ENCODE measurements at places on chromosomes 1 and 21.

- no peak for DNase-seq
Measured at GRCh38 chr21:31992391-31992790, 119.6 kb downstream of the HUNK start.

- peak; percentile 71 for DNase-seq
Measured at GRCh38 chr1:54335011-54335754, 71.0 kb downstream of the SSBP3 start.

DNA sequence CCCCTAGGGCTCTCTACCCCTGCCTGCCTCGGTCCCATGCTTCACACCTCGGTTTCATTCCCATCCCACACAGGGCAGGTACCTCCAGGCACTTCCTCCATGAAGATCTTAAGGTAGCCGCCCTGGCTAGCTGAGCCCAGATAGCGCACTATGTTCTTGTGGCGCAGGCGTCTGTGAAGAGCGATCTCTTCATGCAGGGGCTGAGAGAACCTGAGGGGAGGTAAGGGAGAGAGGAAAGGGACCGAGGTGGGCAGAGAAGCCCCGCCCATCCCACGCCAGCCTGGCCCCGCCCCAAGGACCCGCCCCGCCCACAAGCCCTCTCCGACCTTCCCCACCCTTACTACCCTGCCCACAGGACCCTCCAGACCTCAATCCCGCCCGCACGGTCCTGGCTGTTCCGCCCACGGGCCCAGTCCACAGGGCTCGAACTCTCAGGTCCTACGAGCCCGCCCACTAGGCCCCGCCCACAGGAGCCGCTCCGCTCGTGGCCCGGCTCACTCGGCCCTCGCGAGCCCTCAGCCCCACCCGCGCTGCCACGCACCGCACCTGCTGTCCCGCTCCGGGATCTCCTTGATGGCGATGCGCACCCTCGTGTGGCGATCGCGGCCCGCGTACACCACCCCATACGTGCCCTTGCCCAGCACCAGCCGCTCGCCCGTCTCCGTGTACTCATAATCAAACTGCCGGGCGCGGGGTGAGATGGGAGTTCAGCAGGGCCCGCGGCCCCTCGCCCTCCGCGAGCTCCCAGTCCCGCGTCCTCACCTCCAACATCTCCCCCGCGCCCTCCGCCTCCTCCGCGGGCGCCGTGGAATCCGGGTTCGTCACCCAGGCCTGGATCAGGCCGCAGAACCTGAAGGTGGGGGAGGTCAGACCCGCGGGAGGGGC, 6.4 kb downstream of the MAP3K6 start:
- peak; percentile 78 for DNase-seq

DNA sequence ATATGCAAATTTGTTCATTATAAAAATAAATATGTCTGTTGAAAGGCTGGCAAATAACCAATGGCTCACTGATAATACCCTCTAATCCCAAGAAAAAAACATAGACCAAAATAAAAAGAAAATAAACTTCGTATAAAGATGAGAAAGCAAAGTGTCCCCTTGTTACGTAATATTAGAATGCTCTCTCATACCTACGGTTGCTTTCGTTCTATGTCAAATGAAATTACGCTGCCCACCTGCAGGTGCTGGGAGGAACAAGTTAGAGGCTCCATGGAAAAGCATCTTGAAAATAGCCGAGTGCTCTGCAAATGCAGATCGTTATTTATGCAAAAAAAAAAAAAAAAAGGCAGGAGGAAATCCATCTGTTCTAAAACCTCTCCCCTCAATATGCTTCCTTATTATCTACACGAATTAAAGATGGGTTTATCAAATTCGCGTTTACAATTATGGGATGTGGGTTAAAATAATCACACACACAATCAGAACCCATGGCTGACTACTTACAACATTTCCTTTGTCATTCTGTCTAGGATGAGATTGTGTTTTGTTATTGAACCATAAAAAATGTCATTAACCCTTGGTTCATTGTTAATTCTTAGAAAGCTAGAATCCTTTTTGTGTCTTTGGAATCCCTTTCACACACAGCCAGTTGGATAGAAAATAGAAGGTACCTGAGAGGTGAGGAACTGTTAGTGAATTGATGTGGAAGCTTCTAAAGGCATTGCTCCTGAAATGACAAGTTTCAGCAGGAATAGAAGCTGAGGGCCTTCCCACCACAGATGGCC, 268.6 kb downstream of the SETD4 start:
- DNase-seq = peak; percentile 88

GRCh38 chr1:211752951-211753486, 77.5 kb downstream of the LPGAT1 start:
- no peak for DNase-seq

GRCh38 chr21:42836767-42837301, 42.5 kb downstream of the WDR4 start:
- no peak for DNase-seq

DNA sequence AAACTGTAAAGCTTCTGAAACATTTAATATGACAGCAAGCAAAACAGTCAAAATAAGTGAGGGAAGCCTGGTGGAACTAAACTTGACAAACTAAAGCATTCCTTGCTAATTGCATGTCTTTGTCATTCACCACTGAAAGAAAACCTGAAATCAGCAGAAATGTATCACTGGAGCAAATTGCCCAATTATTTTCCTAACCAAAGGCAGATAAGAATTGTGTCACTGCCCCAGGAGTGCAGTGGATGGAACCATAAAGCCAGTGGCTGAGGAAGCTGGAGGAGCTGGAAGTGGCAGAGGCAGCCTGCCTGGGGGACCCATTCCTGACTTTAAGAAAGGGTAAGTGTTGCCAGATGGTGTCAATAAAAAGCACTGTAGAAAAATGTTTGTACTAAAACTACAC, 2.7 kb upstream of the SLC30A10 start:
- DNase-seq = peak; percentile 75

- no peak for DNase-seq
Measured at GRCh38 chr1:208221291-208221622, 22.9 kb downstream of the PLXNA2 start.

DNA sequence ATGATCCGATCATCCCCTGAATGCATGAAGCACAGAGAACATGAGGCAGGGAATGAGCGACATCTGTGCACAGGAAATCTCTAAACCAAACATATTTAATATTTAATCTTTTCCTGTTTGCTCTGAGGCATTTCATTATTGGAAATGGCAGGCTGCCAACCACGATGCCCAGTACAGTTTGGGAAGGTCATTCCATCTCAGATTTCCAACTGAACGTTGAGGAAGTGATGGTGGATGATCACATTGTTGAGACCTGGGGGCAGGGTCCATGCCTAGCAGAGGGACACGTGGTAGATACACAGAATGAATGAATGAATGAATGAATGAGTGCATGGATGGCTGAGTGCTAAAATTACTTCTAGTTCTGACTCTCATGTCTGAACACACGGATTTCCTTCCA, 15.9 kb upstream of the FASLG start:
- DNase-seq = peak; percentile 7

DNA sequence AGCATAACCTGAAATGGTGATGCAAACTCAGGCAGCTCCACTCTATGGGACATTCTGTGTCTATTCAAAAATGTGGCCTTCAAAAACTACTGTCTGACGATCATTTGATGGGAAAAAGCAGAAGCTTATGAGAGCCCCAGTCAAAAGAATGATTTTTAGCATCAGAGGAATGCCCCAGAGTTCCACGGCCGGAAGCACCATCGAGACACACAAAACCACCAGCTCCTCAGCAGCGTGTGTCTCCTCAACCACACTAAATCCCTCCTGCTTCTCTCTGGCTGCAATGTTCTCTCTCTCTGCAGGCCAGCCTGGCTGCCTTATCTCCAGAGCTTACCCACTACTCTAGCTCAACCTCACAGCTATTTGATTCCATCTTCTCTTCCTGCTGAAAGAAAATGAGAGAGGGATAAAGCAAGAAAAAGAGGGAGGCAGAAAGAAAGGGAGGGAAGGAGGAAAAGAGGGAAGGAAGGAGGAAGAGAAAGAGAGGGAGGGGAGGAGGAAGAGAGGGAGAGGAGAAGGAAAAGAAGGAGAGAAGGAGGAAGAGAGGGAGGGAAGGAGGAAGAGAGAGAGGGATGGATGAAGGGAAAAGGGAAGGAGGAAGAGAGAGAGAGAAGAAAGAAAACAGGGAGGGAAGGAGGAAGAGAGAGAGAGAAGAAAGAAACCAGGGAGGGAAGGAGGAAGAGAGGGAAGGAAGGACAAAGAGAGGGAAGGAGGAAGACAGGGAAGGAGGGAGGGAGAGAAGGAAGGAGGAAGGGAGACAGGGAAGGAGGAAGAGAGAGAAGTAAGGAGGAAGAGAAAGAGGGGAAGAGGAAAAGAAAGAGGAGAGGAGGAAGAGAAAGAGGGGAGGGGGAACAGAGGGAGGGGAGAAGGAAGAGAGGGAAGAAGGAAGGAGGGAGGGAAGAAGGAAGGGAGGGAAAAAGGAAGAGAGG, 33.5 kb upstream of the LAPTM5 start:
- DNase-seq = no peak

GRCh38 chr1:62304975-62305374, 14.3 kb downstream of the KANK4 start:
- DNase-seq = no peak

GRCh38 chr1:99306644-99307043, 42.4 kb downstream of the PLPPR4 start:
- no peak for DNase-seq

- no peak for DNase-seq
Measured at GRCh38 chr1:233227930-233228465, 67.5 kb downstream of the PCNX2 start.

DNA sequence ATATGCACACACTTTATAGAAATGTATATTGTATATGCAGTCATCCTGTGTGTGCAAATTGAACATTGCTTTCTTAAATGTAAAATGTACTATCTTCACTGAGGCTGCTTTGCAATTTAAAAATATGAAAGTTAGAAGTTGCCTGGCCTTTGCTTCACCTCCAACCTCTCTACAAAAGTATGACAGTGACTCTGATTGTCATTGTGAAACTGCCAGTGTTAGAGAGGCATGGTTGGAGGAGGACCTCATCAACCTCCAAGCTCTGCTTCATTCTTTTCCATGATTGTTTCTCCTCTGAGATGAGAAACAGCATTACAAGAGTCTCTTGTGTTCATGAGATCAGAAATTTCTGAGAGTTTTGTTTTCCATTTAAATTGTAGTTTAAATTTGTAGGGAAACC, 185.5 kb downstream of the ZC3H11B start:
- DNase-seq = no peak

DNA sequence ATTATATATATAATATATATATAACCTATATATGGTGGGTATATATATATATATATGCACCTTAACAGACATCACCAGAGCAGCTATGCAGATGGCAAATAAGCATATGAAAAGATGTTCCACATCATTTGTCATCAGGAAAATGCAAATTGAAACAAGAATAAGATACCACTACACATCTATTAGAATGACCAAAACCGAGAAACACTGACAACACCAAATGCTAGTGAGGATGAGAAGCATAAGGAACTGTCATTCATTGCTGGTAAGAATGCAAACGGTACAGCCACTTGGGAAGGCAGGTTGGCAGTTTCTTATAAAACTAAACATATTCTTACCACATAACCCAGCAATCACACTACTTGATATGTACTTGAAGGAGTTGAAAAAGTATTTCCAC, 219.8 kb upstream of the PRMT6 start:
- DNase-seq = no peak

GRCh38 chr1:34070201-34070836, 94.7 kb downstream of the CSMD2 start:
- DNase-seq = no peak

DNA sequence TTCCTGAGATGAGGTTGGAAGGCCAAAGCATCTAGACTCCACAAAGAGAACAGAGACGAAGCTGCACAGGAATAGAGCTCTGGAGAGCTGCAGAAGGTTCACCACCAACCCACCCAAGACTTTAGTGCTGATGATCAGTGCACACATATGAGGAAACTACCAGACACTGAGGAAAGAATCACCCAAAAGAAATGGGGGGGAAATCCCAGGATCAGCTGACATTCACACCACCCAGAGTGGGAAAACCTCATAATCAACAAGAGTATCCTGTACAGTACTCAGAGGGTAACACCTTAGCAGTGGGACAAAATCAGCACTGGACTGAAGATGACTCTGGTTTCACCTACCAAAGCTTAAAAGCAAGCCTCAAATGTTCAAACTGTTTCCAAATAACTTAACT, 36.4 kb downstream of the DENND1B start:
- no peak for DNase-seq

- no peak for DNase-seq
Measured at GRCh38 chr1:201596101-201596868, 57.4 kb downstream of the NAV1 start.

- DNase-seq = peak; percentile 38
Measured at GRCh38 chr1:201850053-201850397, 21.1 kb downstream of the IPO9 start.

DNA sequence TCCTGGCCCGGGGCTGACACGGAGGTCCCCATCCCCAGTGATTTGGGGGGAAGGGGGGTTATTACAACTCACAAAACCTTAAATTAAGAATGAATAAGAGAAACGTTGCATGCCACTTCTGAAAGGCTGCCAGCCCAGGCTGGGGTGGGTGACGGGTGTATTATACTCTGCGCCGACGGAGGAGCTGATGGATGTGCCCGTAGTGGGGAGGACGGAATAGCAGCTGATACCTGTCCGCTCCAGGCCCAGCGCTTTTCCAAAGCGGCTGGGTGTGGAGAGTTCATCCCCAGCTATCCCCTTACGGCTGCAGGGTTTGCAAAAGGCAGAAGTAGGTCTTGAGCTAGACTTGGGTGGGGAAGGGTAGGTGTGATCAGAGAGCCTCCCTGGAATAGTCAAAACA, 63.8 kb upstream of the CASZ1 start:
- DNase-seq = no peak

- DNase-seq = no peak
Measured at GRCh38 chr1:183597656-183598347, 7.5 kb upstream of the NCF2 start.
